Epithelial cell of proximal tubule (primary cell): ENCODE measurements at places on chromosomes 5 and 9. TPM values are rescaled to one million over a fixed set of nuclear protein-coding genes. Genes with fewer than 3 reads are reported as not detected.
A peak's percentile ranks its signal among the peaks of the same experiment; 100 is the strongest.

DNA sequence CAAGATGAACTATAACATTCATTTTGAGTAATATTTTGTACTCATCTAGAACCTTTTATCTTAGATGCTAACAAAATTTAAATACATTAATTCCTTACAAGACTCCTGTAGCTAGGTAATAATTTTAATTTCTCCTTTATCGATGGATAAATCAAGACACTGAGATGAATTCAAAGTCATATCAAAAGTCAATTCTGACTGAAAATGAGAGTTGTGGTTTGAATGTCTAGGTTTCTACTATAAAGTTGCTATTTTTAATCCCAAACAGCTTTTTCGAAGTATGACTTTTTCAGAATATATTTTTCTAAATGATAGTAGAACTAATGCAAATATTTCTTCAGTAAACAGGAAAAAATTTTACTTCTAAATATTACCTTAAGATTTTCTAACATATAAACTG, 491.7 kb upstream of the FAM174A start:
- no peak for DNase-seq

DNA sequence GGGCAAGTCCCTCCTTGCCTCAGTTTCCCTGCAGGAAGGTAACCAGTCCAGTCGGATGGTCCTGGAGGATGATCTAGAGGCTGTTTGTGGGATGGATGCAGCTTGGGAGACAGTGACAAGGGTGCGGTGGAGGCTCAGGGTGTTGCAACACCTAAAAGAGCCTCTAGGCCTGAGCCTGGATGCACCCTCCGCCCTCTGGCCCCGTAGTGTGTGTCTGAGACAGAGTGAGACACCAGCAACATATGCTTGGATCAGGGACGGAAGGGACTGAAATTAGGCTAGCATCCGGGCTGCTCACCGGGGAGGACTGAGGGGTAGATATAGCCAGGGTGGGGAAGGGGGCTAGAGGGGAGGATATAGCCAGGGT, 1.1 kb downstream of the CRAT start:
- DNase-seq = no peak

GRCh38 chr9:127771570-127772189, 6.8 kb downstream of the SH2D3C start:
- no peak for DNase-seq

DNA sequence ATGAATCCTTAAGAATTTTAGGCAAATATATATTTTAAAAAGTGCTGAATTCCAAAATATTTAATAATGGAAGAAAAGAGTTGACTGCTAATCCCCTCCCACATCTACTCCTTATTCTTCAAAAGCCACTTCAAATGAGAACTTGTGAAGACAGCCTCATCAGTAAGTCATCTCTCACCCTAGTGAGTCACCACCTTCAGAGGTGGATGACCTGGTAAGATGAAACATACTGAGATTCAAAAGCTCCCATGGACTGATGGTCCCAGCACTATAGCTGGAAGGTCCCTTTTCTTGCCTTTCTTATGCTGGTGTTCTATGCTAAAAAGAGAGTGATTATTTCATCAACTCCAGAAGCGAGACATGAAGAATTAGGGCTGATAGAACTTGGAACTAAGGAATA, 37.8 kb upstream of the SPDL1 start:
- DNase-seq = peak; percentile 16

DNA sequence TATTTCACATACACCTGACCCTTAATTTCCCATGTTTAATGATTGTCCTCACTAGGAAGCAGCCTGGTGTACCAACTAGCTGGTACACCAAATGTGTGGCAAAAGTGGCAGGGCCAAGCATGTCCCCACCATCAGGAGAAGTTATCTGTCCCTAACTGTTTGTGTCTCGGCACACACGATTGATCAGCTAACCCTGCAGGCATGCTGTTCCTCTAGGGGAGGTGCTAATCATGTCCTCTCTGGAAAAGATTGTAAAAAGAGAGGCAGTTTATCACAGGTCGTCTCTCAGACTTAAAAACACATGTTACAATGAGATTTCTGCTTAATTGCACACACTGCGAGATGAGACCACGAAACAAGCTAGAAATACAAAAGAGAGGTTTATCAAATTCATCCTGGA, 342.7 kb downstream of the DIRAS2 start:
- no peak for DNase-seq

DNA sequence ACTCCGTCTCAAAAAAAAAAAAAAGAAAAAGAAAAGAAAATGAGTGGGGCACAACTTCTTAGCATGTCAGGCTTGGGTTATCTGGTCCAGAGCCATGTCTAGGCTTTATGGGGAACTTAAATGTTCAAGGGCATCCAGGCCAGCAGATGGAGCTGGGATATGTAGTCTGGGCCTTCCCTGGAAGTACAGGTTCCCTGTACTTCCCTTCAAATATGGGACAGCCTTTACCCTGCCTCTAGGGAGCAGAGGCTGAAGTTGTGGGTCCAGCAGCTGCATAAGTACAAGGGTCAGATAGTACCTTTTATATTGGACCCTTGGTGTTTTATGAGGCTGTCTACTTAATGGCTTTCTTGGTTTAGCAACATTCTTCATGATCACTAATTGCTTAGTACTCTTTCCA, 42.1 kb downstream of the FAF2 start:
- DNase-seq = no peak

DNA sequence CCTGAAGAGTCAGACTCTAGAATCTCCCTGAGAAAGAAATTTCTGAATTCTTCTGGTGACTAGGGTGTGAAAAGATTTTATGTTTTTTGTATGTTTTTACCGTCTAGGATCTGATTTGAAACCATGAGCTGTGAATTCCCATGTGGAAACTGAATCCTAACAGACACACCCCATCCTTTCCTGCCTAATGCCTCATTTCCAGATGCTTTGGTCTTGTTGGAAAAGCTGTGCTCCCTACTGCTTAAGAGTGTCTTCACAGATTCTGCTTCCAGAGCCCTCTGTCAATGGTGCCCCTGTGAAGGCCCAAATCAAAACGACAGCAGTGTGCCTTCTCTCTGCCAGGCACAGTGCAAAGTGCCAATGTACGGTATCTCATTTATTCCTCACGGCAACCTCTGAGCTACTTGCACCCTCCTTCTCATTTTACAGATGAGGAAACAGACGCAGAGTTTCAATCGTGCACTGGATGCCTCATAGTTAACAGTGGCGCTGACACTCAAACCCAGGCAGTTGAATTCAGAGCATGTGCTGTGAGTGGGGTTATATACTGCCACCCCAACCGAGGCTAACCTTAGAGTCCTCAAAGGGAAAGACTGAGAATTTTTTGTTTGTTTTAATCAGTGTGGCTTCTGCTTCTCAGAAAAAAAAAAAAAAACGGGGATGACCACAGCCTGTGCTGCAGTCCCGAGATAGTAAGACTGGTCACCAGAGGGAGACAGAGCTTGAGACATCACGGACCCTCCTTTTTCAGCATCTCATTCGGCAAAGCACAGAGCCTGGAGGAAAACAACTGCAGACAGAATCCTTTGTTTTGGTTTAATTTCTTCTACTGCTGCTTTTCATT, 188.4 kb downstream of the SNCAIP start:
- DNase-seq = no peak

GRCh38 chr5:113102121-113102531, 125.5 kb downstream of the DCP2 start:
- DNase-seq = no peak

- no peak for DNase-seq
These were observed 1.5 kb downstream of the TGFBI start for GRCh38 chr5:136030252-136030651.

GRCh38 chr9:112771359-112772214, 21.0 kb downstream of the SNX30 start:
- no peak for DNase-seq

DNA sequence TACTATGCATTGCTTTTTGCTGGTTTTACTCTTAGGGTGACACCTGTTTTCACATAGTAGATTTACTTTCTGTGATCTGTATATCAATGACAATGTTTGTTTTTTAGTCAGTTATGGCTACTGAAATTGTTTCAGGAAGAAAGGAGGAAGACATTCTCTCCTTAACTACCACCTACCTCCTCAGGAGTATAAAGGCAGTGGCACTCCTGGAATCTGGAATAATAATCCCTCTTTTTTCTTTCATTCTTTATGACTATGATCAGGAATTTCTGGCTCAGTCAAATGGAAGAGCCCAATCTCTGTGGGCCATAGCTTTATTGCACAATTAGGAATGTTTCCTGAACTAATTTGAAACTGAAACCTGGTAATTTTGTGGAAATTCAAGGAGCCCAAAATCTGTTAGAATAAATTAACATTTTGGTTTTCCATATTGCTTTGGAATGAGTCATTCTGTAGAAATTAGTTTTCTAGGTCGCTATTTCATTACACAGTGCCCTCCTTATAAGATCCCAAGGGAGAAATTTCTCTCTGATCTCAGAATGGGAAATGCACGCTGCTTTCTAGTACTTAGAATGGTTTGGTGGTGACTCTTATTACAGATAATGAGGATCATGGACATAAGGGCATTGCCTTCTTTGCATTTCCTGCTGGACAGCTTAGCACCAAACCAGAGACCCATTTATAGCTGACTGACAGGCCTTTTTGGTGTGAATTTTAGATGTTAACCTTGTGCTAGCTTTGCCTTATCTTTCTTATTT, 95.3 kb upstream of the VLDLR start:
- DNase-seq = no peak

DNA sequence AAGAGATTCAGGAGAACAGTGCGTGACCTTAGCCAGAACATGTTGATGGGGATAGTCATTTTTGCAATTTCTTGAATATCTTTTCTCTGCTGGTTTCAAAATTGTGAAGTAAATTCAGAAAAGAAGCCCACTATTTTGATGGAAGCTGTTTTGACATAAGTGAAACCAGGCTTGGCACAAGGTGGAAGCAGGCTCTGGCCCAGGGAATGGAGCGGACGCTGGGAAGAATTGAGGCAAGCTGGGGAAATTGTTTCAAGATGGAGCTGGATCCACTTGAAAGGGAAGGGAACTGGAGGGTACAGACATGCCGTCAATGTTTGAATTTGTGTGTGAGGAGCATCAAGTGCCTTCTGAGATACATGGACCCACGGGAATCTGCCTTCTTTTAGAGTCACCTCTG, 207.2 kb downstream of the GOLPH3 start:
- DNase-seq = no peak

Gene CCDC171
- total RNA-seq = 0.92 and 0.94 TPM in 2 replicates

Gene MRPS2
- total RNA-seq = 68.1 and 117 TPM in 2 replicates

Gene SHISAL2B
- not detected in 2 replicates for total RNA-seq

Gene P4HA2
- total RNA-seq = 33.6 and 92.0 TPM in 2 replicates

Gene AKNA
- total RNA-seq = 14.6 and 20.4 TPM in 2 replicates

Gene LCN6
- not detected in 2 replicates for total RNA-seq

Gene TPRN
- 10.5 and 13.5 TPM in 2 replicates for total RNA-seq
